ENCODE measurements at places on chromosomes 12 and 14.

GRCh38 chr12:132143336-132144071 is 615 bp downstream of the DDX51 start:
- DNase-seq, result no peak

DNA sequence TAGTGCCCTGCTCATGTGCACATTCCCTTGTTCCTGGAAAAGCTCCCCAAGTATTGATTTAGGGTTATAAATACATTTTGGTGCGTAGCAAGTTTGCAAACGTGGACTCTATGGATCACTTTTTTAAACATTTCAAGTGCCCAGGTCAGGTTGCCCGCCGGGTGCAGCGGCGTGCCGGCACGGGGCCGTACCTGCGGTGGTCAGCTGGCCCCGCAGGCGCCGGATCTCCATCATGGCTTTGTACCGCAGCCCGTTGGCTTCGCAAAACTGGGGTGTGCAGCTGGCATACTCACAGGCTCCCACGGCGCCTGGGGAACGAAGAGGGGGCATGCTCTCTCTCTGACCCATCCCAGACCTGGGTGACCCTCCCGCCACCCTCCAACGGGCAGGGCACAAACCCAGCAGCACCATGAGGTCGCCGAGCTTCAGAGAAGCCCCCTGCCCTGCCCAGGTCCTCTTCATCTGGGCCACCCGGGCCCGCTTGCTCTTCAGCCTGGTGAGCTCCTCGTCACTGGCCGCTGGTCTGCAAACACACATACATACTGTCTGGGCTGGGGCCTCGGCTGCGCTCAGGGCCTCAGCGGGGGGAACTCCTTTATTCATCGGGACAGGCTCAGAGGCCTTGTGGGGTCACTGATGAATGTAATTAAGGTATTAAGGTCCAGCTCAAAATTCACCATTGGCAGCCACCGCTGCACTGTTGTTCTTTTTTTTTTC is 35.1 kb downstream of the DHX37 start:
- DNase-seq, result peak; percentile 25

DNA sequence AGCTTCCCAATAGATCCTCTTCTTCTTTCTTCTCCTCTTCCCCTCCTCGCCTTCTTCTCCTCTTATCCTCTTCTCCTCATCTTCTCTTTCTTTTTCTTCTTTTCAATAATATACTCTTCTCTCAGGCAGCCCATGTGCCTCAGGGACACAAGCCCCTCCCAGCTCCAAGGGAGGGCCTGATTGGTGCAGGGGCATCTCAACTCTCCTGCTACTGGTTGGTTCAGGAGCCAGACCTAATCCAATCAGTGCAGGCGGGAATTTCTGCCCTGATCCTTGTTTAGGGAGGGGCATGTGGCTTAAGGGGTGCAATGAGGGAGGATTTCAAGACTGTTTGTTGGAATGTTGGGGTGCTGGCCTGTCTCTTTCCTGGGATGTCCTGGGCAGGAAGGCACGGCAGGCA is 9.0 kb downstream of the SERPINA12 start:
- no peak for DNase-seq

GRCh38 chr14:51236314-51236713 is 3.7 kb upstream of the TMX1 start:
- no peak for DNase-seq

DNA sequence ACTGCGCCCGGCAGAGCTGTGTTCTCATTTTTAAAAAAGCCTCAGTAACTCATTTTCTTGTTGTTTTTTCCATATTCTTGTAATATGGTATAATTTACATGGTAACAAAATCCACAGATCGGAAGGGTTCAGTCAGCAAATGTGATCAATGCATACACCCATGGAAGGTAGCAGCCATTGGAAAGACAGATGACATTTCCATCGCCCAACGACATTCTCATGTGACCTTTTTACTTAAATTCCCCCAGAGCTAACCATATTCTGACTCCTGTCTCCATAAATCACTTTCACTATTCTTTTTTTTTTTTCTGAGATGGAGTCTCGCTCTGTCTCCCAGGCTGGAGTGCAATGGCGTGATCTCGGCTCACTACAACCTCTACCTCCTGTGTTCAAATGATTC is 4.9 kb downstream of the PEBP1 start:
- DNase-seq, result no peak

DNA sequence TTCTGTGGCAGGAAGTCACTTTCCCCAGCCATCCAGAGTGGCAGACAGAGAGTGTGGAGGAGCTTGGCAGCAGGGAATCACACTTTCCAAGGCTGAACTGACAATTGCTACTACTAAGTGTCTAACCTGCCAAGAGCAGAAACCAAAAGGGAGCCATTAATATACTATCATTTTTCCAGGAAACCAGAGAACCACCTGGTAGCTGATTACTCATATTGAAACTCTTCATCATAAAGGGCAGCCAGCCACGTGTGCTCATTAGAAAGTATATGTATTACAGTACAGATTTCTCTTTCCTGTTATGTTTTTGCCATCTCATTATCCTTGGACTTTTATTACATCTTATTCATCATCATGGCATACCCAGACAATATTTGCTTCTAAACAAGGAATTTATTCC is 374.9 kb downstream of the GXYLT1 start:
- DNase-seq, result no peak

DNA sequence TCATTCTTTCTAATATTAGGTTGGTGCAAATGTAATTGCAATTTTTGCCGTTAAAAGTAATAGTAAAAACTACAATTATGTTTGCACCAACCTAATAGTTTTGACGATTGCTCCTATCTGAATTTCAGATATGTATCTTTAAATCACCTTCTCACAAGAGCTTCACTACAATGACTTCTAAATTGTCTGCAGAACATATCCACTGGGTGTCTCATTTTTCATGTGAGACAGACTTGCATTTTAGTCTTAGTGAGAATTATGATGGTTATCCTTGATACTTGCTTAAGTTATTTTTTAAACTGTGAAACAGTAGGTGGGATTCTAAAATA is 84.6 kb downstream of the ITPR2 start:
- DNase-seq, result no peak

DNA sequence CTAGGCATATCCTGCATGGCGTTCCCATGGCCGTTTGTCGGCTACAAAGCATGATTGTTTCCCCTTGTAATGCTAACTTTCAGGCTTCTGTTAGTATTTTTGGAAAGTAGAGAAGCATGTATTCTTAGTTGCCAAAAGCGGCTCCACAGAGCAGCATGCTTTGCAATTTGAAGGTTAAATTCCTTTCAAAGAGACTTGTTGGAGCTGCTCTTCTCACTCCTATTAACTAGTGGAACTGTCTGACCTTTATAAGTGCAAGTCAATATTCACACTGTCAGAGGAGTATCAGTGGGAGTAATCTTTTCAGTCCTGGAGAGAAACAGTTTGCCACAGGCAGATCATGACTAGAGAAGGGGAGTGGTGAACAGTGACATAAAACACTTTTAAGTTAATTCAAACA is 656.1 kb upstream of the NOVA1 start:
- no peak for DNase-seq

DNA sequence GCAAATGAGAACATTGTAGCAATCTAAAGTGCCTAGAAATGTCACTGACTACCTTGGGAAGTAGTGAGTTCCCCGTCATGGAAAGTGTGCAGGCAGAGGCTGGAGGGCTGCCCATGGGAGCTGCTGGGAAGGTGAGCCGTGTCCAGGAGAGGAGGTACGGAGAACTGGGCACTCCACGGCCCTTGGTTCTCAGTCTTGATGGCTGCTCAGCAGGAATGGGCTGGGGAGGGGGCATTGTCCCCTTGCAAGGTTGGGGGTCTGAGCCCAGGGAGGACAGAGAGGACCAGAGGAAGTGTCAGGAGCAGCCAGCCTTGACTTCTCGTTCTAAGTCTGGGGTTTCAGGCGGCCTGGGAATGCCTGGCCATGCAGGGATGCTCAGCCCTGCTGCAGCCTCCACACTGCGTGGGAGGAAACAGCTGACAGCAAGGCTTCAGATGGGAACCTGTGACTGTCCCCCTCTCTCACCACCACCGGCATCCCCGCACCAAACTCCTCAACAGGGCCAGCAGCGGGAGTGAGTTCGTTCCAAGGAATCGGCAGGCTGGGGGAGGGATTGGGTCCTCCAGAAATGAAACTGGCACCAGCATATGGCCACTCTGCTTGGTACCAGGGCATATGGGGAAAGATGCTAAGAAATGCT is 140.2 kb downstream of the BCL11B start:
- no peak for DNase-seq

DNA sequence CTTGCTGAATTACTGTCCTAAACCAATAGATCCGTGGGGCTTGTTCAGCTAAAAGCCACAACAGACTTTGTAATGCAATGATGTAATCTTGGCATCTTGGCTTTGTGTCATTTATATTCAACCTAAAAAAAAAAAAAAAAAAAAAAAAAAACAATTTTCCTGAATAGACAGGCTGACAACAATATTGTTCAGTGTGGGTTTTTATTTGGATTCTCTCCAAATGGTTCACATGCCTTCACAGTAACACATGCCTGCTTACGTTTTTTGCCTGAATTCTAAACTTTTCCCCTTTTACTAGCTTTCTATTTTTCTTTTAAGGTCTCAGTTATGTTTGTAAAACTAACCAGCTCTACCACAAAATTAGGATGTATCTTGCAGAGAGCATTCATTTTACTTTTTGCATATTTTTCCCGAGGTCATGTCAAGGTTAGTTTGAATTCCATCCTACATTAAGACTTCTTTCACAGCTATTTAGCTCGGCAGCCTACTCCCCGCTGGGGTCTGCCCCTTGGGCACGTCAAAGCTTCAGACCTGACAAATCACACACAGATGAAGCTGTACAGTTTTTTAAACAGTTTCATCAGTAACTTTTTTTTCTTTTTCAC is 213.7 kb upstream of the NPAS3 start:
- DNase-seq, result no peak

GRCh38 chr12:94148739-94149118 is 352 bp downstream of the PLXNC1 start:
- peak; percentile 79 for DNase-seq

DNA sequence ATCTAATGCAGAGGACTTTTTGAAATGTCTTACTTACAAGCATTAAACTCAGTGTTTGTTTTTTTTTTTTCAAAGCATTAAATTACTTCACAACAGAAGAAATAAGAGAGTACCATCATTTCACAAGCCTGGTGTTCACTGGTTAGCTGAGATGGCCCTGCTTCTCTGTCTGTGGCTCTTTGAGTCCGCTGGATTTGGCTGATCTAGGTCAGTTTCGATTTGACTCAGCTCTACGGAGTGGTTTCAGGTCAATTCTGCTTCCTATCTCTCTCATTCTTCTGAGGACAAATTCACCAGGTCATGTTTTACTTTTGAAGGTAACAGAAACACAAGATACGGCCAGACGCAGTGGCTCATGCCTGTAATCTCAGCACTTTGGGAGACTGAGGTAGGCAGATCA is 1066.1 kb downstream of the FLRT2 start:
- DNase-seq, result no peak

- no peak for DNase-seq
Measured at GRCh38 chr12:67202678-67203012, 66.5 kb upstream of the CAND1 start.

DNA sequence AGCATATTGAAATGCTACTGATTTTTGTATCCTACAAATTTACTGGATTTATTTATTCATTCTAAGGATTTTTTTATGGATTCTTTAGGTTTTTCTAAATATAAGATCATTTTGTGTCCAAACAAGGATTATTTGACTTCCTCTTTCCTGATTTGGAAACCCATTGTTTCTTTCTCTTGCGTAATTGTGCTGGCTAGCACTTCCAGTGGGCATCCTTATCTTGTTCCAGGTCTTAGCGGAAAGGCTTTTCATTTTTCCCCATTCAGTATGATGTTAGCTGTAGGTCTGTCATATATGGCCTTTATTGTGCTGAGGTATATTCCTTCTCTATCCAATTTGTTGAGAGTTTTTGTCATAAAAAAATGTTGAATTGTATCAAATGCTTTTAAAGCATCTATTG is 57.2 kb upstream of the RHOJ start:
- DNase-seq, result no peak

GRCh38 chr14:53473480-53473879 is 320.4 kb upstream of the DDHD1 start:
- no peak for DNase-seq

DNA sequence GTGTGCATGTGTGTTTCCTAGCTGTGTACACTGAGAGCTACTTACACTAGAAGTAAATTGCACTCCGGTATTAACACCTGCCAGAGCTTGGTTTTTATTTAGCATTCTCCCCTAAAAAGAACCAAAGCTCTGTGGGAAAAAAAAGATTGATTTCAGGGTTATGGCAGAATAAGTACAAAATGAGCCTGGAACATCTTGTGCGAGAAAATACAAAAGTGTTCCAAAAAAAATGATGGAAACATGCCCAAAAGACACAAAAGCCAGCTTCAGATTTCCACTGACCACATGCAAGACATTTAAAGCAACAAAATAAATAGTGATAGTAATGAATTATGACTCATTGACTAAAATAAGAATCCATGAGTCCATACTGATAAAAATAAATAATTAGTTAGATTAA is 188.3 kb downstream of the GXYLT1 start:
- no peak for DNase-seq

- no peak for DNase-seq
Measured at GRCh38 chr12:80041692-80042091, 57.6 kb upstream of the OTOGL start.

- no peak for DNase-seq
Measured at GRCh38 chr14:79971330-79971729, 240.0 kb downstream of the DIO2 start.

GRCh38 chr14:73780391-73780790 is 66.2 kb upstream of the PNMA1 start:
- DNase-seq, result peak; percentile 12

- peak; percentile 96 for DNase-seq
Measured at GRCh38 chr12:48814262-48815125, 3.8 kb upstream of the CACNB3 start.

DNA sequence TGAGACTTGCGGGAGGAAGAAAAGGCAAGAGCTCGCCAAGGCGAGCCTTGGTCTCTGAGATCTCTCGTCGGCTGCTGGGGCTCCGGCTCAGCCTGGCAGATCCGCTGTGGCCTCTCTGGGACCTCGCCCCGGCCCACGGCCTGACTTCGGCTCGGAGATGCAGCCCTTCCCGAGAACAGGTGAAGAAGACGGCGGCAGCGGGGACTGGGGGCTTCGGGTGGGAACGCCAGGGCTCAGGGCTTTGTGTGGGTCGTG is 6.0 kb upstream of the HOXC9 start:
- no peak for DNase-seq
